ENCODE measurements at places on chromosomes 7 and 10.

DNA sequence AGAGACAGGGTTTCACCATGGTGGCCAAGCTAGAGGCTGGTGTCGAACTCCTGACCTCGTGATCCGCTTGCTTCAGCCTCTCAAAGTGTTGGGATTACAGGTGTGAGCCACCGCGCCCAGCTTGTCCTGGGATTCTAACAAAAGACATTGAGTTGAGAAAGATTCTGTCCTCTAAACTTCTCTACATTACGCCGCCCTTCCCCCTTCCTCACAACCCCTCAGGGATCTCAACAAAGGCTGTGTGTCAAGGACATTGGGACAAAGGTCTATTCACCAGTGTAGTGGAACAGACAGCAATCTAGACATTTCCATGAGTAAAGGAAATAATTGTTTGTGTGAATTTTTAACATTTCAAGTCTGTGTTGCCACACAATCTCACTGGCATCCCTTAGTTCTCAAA, 68.8 kb upstream of the KIF5B start:
- no peak for DNase-seq

DNA sequence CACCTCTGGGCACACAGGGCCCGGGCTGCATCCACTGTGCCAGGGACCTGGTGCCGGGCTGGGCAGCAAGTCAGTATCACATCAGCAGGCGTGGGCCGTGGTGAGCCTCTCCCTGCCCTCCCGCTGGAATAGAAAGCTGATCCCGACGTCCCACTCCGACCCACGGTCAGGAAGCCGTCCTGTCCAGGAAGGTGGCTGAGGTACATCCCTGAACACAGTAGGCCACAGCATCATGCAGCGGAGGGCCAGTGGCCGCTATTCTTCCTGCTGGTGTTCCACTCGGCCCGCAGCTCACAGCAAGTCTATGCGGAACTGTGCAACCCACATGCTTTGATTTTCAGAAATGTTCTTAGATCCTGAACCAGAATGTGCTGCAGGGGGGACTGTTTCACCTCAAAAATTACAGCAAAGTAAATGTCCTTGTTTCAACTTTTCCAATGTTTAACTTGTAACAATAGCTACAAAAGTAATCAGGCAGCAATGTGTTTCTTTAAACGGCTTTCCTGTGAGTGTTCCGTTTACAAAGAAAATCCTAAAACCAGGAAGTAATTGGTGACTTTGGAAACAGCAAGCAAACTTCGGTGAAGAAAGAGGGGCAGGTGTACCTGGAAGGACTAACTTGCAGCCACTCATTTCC, 676 bp upstream of the GPR146 start:
- DNase-seq = no peak

- peak; percentile 86 for DNase-seq
These were observed 39.3 kb downstream of the C1GALT1 start for GRCh38 chr7:7221599-7222038.

GRCh38 chr10:131140606-131141005, 170.9 kb downstream of the TCERG1L start:
- DNase-seq = no peak

GRCh38 chr10:130189608-130190054, 53.4 kb downstream of the GLRX3 start:
- no peak for DNase-seq

- DNase-seq = no peak
These were observed 107.1 kb downstream of the C10orf90 start for GRCh38 chr10:126563361-126563760.

GRCh38 chr7:82390936-82391335, 52.6 kb downstream of the CACNA2D1 start:
- no peak for DNase-seq

GRCh38 chr10:133000648-133001047, 58.3 kb upstream of the CFAP46 start:
- no peak for DNase-seq

- DNase-seq = peak; percentile 47
These were observed 10.2 kb downstream of the LMTK2 start for GRCh38 chr7:98116656-98117461.

- DNase-seq = no peak
These were observed 10.0 kb upstream of the SLIT1 start for GRCh38 chr10:97195706-97196222.

DNA sequence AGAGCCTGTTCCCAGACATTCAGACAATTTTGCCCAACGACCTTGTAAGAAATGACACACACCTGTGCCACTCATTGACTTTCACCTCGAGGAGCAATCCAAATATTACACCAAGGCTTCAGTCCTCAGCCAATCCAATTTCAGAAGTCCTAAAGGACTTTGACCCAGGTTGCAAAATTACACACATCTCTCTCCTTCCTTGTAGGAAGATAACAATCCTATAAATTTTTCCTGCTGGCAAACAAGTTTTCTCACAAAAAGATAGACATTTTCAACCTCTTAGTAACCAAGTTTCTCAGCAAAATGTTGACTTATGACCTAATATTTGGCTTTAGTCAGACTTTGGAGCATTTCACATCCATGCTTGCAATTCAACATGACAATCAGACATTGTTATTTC, 745.0 kb downstream of the GRID1 start:
- DNase-seq = no peak

DNA sequence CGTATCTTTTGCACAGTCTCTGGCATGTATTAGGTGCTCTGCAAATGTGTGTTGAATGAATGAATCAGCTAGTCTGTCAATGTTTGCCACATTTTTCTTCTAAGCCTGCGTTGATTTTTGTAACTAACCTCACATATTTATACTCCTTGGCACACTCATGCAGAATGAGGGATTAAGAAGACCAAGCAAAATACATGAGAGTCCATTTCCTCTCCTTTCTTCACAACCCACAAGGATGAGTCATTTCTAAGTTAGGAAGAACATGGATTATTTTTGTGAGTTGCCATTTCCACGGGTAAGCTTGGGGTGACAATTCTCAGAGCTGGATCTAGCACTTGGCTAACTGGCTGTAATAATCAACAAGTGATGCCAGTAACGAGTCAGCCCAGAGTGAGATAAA, 158.8 kb downstream of the TWIST1 start:
- peak; percentile 91 for DNase-seq

DNA sequence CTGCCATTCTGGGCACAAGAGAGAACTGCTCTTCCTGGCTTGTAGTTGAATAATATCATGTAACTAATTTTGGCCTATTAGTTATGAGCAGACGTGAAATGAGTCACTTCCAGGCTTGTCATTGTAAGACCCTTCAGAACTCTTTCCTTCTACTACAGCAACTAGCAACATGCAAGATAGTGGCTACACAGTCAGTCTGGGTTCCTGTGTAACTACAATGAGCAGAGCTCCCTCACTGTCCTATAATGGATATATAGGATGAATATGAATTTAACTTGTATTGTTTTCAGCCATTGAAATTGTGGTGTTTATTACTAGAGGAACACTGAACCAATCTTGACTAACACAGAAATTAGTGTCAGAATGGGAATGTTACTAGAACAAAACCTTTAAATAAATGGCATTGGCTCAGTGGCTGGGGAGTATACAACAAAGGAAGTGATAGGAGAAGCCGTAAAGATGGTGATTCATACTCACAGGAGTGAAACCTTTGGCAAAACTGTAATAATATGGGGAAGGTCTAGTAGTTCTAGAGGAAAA, 2.9 kb upstream of the MTPN start:
- peak; percentile 45 for DNase-seq

DNA sequence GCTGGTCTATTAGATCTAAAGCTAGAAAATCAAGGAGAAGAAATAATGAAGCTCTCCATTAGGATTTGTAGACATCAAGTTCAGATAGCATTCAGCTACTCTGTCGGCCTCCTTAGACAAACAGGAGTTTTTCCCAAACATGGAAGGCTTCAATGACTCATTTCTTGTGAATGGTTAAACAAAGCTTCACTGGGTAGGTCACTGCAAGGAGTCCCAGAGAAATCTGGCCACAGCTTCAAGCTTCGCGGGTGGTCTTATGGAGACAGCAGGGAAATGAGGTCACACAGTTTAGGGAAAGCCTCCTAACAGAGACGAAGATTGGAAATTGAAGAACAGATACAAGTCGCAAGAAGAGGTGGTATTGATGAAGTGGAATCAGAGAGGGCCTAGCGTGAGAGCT, 22.6 kb upstream of the LRRC72 start:
- DNase-seq = peak; percentile 50

GRCh38 chr7:105623378-105623777, 42.1 kb upstream of the EFCAB10 start:
- DNase-seq = no peak

GRCh38 chr10:98238391-98238790, 29.6 kb downstream of the LOXL4 start:
- no peak for DNase-seq

- no peak for DNase-seq
These were observed 35.3 kb upstream of the BET1 start for GRCh38 chr7:94039368-94040035.

DNA sequence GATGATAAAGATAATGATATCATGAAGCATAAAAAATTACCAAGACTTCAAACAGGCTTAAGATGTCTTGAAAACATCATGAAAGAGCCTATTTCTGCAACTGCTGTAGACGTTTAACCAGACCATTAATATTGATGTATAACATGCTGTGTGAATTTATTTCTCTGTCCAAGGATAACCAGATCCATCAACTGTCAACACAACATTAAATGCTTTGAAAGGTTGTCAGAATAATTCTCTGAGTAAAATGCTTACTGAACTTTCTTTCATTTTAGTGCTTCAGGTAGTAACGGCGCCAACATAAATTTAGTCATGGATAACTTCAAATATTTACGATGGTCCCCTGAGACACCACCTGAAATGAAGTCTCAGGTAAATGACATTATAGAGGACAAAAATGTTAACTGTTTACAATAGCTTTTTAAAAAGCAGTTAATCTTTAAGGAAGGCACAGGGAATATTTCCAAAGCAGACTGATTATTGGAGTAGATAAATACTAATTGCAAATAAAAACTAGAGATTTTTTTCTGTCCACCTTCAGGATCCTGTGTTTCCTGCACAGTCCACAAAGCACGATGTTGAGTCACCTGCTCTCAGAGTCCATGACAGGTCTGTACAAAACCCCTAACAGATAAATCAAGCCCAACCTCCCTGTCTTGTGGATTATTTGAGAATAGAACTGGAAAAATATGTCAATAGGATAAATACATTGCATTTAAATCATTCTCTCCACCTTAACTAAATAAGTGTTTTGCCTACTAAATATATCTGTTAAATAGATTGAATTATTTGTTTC, 1213.2 kb downstream of the XPNPEP1 start:
- DNase-seq = no peak

- no peak for DNase-seq
These were observed 14.9 kb downstream of the TNRC18 start for GRCh38 chr7:5408777-5409176.

DNA sequence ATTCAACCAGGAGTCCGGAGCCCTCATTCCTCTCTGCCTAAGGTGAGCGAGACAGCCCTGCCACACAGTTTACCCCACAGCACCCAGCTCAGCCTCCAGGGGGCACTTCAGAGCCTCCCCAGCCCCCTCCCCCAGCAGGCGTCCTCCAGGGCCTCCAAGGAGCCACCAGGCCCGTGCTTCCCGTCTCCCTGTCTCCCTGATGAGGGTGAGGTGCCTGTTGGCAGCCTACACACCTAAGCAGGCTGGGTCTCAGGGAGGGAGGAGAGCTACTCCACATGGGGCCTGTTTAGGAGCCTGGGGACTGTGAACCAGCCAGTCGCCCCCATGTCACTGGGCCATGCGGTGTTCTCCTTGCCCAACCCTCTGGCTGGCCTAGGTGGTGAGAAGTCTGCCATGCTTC, 28.9 kb upstream of the TRIM8 start:
- no peak for DNase-seq

GRCh38 chr7:18290865-18291264, 204.7 kb upstream of the HDAC9 start:
- no peak for DNase-seq

GRCh38 chr10:64534616-64535015, 1013.4 kb downstream of the REEP3 start:
- no peak for DNase-seq

DNA sequence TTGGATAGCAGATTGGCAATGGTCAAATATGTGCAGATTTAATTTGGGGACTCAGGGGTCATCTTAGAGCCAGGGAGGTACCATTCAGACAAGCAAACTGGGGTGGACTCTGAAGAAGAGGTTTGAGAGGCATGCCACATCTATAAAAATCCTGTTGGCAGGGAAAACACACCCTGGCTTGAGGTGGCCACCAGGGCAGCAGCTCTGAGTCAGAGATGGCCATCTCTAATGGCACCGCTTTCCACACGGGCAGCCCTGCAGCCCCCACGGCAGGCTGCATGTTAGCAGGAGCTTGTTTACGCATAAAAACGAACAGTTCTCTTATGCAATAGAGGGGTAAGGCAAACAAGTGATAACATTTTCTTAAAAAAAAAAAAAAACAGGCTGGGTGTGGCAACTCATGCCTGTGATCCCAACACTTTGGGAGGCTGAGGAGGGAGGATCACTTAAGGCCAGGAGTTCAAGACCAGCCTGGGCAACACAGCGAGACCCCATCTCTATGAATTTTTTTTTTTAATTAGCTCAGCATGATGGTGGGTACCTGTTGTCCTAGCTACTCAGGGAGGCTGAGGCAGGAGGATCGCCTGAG, 14.9 kb downstream of the DLG5 start:
- DNase-seq = no peak

DNA sequence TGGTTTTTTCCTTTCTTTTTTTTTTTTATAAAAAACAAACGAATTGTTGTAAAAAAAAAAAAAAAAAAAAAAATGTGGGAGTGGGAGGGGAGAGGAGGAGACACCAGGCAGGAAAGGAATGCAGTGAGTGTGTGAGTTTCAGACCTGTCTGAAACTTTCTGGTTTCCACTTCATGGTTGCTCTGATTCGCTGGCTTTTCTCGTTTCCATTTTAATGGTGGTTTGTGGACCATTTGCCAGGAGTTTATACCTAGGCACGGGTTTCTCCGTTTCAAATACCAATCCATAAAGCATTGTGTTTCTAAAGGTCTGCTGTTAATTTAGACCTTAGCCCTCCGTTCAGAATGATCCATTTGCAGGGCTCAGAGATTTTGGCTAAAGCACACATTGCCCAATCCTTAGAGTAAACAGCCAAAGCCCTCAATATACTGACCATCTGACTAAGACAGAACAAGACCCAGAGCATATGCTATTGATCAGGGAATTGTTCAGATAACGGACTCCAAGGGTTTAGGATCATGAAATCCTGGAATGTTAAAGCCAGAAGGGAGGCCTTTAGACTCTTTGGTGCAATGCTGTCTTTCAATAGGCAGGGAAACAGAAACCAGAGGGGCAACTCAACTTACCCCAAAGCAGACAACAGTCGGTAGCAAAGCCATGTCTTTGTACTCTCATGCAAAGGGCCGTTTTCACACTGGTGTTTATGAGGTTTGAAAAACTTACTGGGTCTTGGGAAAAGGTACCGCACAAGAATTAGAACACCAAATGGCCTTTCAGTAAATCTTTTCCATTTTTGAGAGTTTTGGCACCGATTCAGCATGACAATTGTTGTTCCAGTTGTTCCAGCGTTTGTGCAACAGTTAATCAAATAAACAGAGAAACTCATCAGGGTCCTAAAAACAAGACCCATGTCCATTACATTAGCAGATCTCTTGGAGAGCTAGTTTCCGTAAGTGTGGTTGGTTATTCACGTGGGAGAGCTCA, 94.3 kb upstream of the AGBL3 start:
- peak; percentile 53 for DNase-seq

GRCh38 chr10:47087667-47088066, 176.4 kb downstream of the PTPN20 start:
- no peak for DNase-seq
